ENCODE measurements at places on chromosomes 1 and 21. TPM values are rescaled to one million over a fixed set of nuclear protein-coding genes. Genes with fewer than 3 reads are reported as not detected.

DNA sequence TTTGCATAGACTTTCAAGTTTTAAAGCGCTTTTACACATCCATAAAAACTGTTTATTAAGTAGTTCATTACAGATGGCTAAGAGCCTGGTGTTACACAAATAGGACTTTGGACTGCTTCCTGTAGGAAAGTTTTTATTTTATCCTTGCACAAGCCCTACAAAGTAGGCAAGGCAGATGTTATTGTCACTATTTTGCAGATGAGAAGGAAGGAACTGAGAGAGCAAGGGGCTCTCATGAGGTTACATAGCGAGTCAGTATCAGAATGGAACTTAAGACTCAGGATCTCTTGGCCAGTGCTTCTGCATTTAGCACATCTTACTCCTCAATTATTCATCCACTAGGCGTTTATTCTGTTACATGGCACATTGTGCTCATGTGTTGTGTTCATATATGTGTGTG, 2.6 kb upstream of the MAPKAPK2 start:
- H3K4me3 ChIP-seq: no peak overlapping the region
- H3K27ac ChIP-seq: no peak overlapping the region
- no peaks in the 10 kb centered on the region for H3K36me3 ChIP-seq

DNA sequence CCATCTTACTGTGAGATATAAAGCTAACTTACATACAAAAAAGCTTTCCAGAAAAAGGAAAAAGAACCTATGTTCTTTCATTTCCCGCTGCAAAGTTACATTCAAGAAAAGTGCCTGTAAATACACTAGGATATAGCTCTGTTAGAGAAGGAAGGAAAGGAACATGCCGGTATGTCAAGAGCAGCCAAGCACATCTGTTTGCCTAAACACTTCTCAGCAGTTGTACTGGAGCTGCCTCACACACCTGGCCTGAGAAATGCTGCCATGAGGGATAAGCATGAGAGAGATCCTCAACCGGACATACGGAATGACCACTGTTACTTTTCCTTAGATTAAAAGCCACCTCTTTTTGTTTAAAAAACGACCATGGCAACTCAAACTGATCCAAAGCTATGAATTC, 189.7 kb downstream of the RERE start:
- H3K27me3 ChIP-seq: no peaks in the 10 kb centered on the region
- H3K27ac ChIP-seq: no peak overlapping the region
- DNase-seq: no peak
- H3K36me3 ChIP-seq: no peaks in the 10 kb centered on the region
- H3K4me3 ChIP-seq: no peak overlapping the region
- peaks cover 16% of the 10 kb centered on the region for H3K4me1 ChIP-seq

DNA sequence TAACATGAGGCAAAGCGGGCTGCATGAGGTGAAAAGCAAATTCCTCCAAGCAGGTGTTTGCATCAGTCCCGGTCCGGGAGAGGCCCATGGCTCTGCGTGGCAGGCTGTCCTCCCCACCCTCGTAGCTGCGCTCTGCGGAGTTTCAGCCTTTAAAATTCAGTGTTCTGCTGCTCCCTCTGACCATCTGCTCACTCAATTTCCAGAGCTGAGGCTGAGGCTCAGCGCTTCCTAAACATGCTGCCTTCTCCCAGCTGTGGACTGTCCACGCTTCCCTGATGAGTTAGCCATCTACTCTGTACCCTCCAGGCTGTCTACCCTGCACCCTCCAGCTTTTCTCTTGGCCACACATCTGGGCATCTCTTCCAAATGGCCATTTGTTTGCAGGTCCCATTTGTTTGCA, 87.7 kb downstream of the KCNJ6 start:
- H3K27me3 ChIP-seq: no peaks in the 10 kb centered on the region
- no peaks in the 10 kb centered on the region for H3K36me3 ChIP-seq
- no peaks in the 10 kb centered on the region for H3K4me1 ChIP-seq
- no peak overlapping the region for H3K4me3 ChIP-seq
- no peak overlapping the region for H3K27ac ChIP-seq
- DNase-seq: no peak

- H3K4me1 ChIP-seq: no peaks in the 10 kb centered on the region
- no peaks in the 10 kb centered on the region for H3K27me3 ChIP-seq
- H3K4me3 ChIP-seq: no peak overlapping the region
- H3K36me3 ChIP-seq: no peaks in the 10 kb centered on the region
- no peak for DNase-seq
Measured at GRCh38 chr1:107786203-107786845, 178.7 kb downstream of the VAV3 start.

DNA sequence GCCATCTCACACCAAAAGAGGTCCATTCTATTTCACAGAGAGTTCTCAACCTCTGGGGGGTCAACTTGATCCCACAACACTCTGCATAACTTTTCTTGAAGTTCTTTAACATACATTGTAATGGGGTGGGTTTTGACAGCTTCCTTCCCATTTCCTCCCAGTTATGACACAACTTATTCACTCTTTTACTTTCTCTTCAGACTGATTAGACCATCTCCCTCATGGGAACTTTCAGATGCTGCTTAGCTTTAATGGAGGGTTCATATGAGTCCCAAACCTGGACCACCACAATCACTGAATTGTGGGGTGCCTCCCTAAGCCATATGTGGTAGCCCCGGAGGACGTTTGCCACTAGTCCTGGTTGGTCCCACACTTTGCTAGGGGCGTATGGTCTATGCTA, 28.3 kb upstream of the KCNJ15 start:
- no peak for DNase-seq
- H3K36me3 ChIP-seq: no peaks in the 10 kb centered on the region
- H3K4me3 ChIP-seq: no peak overlapping the region
- H3K4me1 ChIP-seq: no peaks in the 10 kb centered on the region
- H3K27ac ChIP-seq: no peak overlapping the region
- H3K27me3 ChIP-seq: no peaks in the 10 kb centered on the region

GRCh38 chr1:56396581-56396980, 182.8 kb downstream of the PLPP3 start:
- H3K4me3 ChIP-seq: no peak overlapping the region
- no peak for DNase-seq
- H3K27me3 ChIP-seq: no peaks in the 10 kb centered on the region
- H3K27ac ChIP-seq: no peak overlapping the region
- H3K36me3 ChIP-seq: no peaks in the 10 kb centered on the region

DNA sequence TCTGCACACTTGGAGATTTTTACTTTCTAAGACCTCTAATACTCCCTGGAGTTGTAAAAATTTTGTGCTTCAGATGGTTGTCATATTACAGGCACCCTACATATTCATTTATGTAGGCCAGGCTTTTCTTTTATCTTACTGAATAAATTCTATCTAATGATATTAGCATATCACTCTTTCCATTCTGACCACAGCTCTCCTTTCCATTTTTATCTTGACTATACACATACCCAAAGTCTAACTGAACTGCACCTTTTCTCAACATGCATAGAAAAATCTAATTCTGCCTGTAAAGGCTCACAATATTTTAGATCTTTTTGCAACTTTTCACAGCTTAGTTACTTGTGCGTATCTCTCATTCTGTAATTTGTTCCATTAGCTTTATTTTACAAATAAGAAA, 52.7 kb upstream of the TSHB start:
- H3K27me3 ChIP-seq: peaks cover 3% of the 10 kb centered on the region
- H3K4me1 ChIP-seq: no peaks in the 10 kb centered on the region
- H3K27ac ChIP-seq: no peak overlapping the region
- no peak overlapping the region for H3K4me3 ChIP-seq
- no peak for DNase-seq
- H3K36me3 ChIP-seq: no peaks in the 10 kb centered on the region

- peak overlapping the region; percentile 70 for H3K27ac ChIP-seq
- peak overlapping the region; percentile 8 for H3K4me3 ChIP-seq
- no peaks in the 10 kb centered on the region for H3K36me3 ChIP-seq
- H3K27me3 ChIP-seq: no peaks in the 10 kb centered on the region
- H3K4me1 ChIP-seq: peaks cover 8% of the 10 kb centered on the region
- DNase-seq: no peak
Measured at GRCh38 chr1:153882296-153882912, 40.4 kb downstream of the GATAD2B start.

DNA sequence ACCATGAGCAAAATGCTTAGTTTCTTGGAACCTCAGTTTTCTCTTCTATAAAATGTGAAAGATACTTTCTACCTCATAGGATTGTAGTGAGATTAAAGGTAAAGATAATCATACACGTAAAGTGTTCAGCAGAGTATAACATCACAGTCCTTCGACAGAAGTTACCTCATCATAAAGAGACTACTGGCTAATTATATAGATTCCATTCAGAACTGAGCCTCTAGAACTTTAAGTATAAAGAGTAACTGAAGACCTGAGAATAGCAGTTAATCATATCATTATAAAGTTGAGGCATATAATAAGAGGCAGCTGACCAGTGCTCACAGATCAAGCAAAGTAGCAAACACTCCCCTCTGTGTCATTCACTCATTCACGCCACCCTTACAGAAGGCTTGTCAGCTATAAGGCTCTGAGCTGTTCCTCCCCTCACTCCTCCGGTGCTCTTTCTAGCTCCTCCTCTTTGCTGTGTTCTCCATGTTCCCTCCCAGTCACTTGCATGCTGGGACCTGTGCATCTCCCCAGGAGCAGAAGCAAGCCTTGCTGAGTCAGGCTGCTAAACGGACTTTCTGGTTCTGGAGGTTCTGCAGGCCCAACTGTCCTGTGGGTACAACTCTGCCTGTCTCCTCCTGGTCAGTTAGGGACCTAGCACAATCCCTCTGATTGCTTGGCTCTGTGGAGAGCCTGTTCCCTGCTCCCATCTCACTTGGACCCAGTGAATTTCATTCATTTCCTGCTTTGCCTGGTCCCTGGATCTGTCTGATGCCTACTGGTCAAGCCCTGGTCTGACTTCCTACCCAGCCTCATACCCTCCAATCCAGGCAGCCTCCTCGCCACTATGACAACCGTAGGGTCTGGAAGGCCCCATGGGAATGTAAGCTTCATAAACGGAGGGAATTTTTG, 28.3 kb upstream of the LY9 start:
- no peaks in the 10 kb centered on the region for H3K27me3 ChIP-seq
- no peaks in the 10 kb centered on the region for H3K36me3 ChIP-seq
- H3K4me1 ChIP-seq: no peaks in the 10 kb centered on the region
- no peak for DNase-seq

DNA sequence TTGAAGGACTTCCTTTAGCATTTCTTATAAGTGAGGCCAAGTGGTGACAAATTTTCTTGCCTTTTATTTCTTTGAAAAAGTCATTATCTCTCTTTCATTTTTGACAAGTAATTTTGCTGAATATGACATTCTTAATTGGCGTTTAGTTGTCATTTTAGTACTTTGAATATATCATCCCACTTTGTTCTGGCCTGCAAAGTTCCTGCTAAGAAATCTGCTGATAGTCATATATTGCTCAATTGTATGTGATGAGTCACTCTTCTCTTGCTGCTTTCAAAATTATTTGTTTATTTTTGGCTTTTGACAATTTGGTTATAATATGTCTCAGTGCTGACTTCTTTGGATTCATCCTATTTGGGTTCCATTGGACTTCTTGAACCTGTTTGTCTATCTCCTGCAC, 312.6 kb downstream of the DUSP10 start:
- H3K27ac ChIP-seq: no peak overlapping the region
- no peak for DNase-seq
- H3K4me3 ChIP-seq: no peak overlapping the region

- H3K4me3 ChIP-seq: no peak overlapping the region
- H3K36me3 ChIP-seq: no peaks in the 10 kb centered on the region
- H3K27me3 ChIP-seq: no peaks in the 10 kb centered on the region
- H3K4me1 ChIP-seq: peaks cover 28% of the 10 kb centered on the region
- peak overlapping the region; percentile 33 for H3K27ac ChIP-seq
Measured at GRCh38 chr1:12600335-12600734, 17.7 kb downstream of the DHRS3 start.

Gene SPRR1B
- total RNA-seq: not detected

Gene UBE2U
- total RNA-seq: not detected

Gene CELA2B
- total RNA-seq: 0.36 TPM

Gene CYP4Z1
- total RNA-seq: not detected

Gene TMEM200B
- 32.6 TPM for total RNA-seq

All from ovary (tissue), 10 donors.